ENCODE measurements at places on chromosomes 2 and 18.

- DNase-seq, result no peak
Measured at GRCh38 chr2:142174176-142174575, 43.4 kb upstream of the LRP1B start.

DNA sequence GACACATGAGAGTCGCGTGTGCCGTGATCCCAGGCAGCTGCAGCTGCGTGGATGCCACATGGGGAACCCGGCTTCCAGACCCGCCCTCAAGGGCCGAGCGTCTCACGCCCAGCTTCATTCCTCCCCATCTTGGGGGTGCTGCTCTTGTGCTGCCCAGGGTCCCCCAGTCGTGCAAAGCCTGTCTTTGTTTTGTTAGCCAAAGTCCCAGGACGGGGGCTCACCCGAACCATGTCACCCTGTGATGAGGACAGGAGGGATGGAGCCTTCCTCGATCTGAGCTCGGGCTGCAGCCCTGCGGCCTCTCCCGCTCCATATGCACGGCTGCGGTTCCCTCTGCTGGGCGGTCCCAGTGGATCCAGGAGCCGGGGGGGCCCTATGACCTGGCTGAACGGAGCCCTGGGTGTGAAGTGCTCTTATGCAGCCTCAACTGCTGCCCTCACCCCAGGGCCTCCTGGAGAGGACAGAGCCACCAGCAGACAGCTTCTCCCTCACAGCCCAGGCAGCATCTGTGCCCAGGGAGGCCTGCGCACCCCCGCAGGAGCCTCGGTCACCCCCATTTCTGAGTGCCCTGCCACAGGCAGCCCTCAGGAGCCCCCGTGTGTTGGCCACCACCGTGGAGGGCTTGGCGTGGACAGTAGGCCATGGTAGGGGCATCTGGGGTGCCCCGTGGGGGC lies 99.0 kb upstream of the CTDP1 start:
- no peak for DNase-seq

- no peak for DNase-seq
Measured at GRCh38 chr2:111669928-111670695, 213.9 kb downstream of the ANAPC1 start.

DNA sequence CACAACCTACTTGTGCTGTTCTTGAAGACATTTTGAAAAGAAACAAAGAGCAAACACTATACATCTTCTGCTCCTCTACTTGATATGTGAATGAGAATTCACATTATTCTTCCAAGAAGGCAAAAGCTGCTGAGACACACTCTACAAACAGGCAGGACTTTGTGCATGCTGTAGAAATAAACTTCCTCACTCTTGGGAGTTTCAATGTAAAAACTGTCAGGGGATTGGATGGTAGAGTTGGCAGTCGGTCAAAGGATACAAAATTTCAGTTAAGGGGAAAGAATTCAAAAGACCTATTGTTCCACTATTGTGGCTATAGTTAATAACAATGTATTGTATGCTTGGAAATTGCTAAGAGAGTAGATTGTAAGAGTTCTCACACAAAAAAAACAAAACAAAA lies 196.3 kb downstream of the MC4R start:
- no peak for DNase-seq

- no peak for DNase-seq
Measured at GRCh38 chr2:234249034-234249735, 198.7 kb downstream of the SPP2 start.

GRCh38 chr2:128310761-128311160 lies 7.9 kb downstream of the HS6ST1 start:
- no peak for DNase-seq

DNA sequence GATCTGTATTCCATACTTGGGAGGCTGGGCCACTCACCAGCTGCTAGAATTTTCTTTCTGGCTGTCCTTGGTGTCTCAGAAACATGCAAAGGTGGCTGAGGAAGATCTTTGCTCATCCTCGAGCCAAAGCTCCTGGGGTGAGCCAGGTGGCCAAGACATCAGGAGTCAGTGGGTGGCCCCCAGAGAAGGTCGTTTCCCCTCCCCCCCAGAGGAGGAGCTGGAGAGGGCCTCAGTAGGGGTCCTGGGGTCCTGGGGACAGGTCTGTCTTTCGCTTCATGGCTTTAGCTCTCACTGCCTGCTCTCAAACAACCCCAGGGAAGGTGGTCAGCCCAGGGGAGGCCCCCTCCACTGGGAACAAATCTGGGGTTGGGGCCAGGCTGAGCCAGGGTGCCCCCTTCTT lies 13.6 kb downstream of the KCNK3 start:
- DNase-seq, result no peak

- DNase-seq, result no peak
Measured at GRCh38 chr18:12313530-12314245, 5.6 kb downstream of the TUBB6 start.

DNA sequence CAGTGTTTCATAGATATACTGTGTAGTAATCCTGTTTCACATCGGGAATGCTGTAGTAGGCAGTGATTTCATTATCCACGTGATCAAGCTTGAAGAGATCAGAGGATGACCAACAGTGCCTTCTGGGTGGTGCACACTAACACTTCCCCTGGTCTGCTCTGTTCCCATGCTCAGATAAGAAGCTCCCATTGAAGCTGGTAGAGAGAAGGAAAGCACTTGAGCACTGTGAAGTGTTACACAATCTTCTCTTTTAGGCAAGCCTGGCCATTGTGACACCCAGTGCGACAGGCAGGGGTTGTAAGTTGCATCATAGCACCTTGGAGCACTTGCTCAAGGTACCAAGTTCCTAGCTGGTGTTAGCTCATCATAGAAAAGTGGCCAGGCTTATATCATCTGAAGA lies 30.6 kb upstream of the GPD2 start:
- DNase-seq, result no peak

Data from stimulated activated CD8-positive, alpha-beta memory T cell treated with anti-CD3 and anti-CD28 coated beads, Interleukin-4, amount 100 ng/mL, for 4 hours (primary cell).